Left ventricle myocardium inferior (tissue), 1 donor: ENCODE measurements at places on chromosomes 7 and 10.

DNA sequence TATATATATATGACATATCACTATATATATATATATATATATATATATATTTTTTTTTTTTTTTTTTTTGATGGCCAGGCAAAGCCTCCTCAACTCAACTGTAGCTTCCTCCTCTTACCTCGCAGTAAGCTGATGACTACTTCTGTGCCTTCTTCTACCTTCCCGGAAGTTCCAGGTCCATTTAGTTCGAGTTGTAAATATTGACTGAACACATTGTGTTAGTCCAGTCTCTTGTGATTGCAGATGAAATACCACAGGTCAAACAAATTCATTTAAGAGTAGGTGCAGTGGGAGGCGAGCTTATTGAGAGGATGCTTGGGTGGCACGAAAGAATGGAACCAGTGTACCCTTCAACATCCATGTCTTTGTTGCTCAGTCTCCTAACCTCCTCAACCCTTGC lies 144.6 kb downstream of the ST7 start:
- DNase-seq = no peak

DNA sequence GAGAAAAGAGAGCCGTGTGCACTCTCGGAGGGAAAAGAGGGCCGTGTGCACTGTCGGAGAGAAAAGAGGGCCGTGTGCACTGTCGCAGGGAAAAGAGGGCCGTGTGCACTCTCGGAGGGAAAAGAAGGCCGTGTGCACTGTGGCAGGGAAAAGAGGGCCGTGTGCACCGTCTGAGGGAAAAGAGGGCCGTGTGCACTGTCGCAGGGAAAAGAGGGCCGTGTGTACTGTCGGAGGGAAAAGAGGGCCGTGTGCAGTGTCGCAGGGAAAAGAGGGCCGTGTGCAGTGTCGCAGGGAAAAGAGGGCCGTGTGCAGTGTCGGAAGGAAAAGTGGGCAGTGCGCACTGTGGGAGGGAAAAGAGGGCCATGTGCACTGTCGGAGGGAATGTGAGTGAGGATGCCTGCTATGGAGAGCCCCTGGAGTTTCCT lies 188.7 kb downstream of the DNAJB6 start:
- no peak for DNase-seq

GRCh38 chr10:89649051-89649450 lies 4.0 kb upstream of the PANK1 start:
- no peak for DNase-seq

GRCh38 chr10:80382989-80383388 lies 25.4 kb upstream of the PRXL2A start:
- DNase-seq = no peak
